ENCODE measurements at places on chromosomes 13 and 19. TPM values are rescaled to one million over a fixed set of nuclear protein-coding genes. Genes with fewer than 3 reads are reported as not detected.

The LRRC25 gene
- total RNA-seq = 0.07 TPM

The PGLYRP1 gene
- total RNA-seq = not detected

The CFAP97D2 gene
- not detected for total RNA-seq

The PLVAP gene
- 0.20 TPM for total RNA-seq

The MBD3L2 gene
- total RNA-seq = not detected

The VRK3 gene
- 20.4 TPM for total RNA-seq

The RAB4B gene
- 11.2 TPM for total RNA-seq

The ZNF726 gene
- 1.4 TPM for total RNA-seq

The CYP4F2 gene
- not detected for total RNA-seq

The PBX4 gene
- 0.10 TPM for total RNA-seq

The KIR2DL1 gene
- total RNA-seq = not detected

The FOSB gene
- 5.7 TPM for total RNA-seq

The FCGBP gene
- total RNA-seq = 4.8 TPM

The CDX2 gene
- not detected for total RNA-seq

The SETDB2 gene
- 7.8 TPM for total RNA-seq

The ZNF529 gene
- 10.0 TPM for total RNA-seq

The IRGC gene
- total RNA-seq = not detected

The KANK2 gene
- 364 TPM for total RNA-seq

The ZNF331 gene
- total RNA-seq = 11.6 TPM

The ZIM2 gene
- total RNA-seq = not detected

The ZNF850 gene
- 2.0 TPM for total RNA-seq

The ZNF579 gene
- 4.1 TPM for total RNA-seq

The RYR1 gene
- total RNA-seq = 0.03 TPM

The KIRREL2 gene
- total RNA-seq = not detected

The PODNL1 gene
- 3.2 TPM for total RNA-seq

The ATP4B gene
- total RNA-seq = not detected

The C19orf81 gene
- total RNA-seq = not detected

The OR7G1 gene
- total RNA-seq = not detected
